COR-L47 (cell line): ENCODE measurements at places on chromosomes 7 and 10.
A peak's percentile ranks its signal among the peaks of the same experiment; 100 is the strongest.

GRCh38 chr7:92297736-92298135 lies 52.0 kb downstream of the ANKIB1 start:
- DNase-seq, result no peak

DNA sequence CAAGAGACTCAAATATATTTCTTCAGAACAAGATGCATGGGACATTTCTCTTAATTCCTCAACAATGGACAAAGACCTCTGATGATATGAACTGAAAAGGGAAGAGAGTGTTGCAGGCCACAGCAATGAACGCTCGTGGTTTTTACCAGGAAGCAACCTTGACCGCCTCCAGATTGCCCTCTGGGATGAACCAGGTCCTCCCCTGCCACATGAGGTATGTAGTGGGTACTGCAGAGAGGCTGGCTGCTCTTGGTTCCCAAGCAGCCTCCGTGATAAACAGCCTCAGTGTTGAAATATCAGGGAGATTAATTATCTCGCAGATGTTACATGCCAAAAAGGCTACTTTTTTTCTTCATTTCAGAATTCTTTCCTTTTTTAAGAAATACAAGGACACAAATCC lies 338.8 kb downstream of the ELMO1 start:
- DNase-seq, result no peak

DNA sequence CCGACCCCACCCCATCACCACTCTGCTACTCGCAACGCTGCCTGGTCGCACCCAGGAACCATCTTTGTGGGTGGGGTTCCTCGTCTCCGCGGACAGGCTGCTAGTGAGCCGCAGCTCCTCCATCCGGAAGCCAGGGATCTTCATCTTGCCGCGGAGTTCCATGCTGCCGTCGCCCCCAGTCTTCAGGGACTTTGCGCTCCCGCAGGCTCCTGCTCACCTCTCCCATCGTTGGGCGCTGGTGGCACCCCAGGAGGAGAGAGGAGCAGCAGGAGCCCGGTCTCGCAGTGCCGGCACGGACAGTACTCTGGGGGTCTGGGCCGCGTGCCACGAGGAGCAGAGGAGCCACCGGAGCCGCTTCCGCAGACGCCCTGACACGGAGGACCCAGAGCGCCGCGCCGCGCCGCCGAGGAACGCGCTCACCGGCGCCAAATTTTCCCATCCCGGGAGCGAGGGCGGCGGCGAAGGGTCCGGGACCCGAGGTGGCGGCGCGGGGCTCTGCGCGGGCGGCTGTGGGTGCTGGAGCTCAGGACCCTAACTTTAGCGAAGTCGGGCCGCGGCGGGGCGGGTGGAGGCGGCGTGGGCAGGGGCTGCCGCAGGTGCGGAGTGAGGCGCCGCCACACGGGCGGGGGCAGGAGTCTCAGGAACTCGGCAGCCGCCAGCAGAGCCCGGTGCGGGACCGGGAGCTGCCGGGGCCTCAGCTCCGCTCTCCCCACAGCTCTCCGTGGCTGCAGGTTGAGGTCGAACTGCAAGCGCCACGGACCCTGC lies 750.1 kb upstream of the SORCS1 start:
- DNase-seq, result no peak

DNA sequence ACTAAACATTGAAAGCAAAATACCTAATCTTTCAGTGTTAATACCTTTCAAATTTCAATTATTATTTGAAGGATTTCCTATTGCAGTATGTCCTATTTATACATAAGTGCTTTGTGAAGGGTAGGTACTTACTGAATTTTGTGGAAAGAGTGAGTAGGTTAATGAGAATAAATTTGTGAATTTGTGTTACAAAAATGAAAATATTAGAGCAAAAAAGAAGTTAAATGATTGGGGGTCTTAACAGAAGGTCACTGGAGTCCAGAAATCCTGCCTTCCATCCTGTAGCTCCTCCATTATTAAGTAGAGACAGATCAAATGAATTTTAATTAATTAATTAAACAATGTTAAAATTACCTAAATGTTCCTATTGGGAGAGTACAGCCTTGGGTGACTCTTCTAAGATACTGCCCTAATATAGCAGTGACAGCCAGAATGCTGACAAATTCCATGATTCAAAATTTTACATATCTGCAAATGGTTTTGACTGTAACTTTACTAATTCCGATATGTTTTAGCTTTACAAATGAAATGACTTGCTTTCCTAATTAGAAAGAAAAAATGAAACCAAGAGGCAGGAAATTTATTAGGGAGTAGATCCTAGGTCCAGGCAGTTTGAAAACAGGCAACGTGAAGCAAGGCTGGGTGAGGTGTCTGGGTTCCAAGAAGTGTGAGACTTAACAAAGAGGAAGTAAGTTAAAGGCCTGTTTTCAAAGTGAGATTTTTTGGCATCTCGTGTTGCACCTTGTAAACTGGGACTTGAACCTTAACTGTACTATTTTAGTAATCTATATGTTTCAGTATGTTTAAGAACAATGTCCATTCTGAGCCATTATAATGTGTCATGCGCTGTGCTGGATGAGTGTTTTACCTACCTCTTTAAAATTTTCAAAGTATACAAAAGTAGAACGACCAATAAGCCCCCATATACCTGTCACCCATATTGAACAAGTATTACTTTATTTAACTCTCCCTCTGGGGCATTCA lies 1.5 kb downstream of the PIK3CG start:
- no peak for DNase-seq

DNA sequence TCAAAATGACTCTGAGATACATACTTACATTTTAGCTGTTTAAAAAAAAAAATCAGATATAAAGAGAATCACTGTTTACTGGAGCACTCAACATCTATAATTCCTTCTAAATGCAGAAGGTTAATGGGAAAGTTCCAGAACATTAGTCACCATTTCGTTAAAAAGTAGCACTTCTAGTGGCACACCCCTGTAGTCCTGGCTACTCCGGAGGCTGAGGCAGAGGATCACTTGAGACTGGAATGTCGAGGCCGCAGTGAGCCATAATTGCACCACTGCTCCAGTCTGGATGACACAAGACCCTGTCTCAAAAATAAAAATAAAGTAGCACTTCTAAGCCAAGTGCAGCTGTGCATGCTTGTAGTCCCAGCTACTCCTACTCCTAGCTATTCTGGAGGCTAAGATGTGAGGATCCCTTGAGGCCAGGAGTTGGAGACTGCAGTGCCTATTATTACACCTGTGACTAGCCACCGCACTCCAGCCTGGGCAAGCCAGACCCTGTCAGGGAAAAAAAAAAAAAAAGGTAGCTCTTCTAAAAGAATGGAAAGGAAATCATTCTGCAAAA lies 2.2 kb downstream of the FGFBP3 start:
- no peak for DNase-seq

GRCh38 chr10:58868736-58869435 lies 307.6 kb upstream of the PHYHIPL start:
- no peak for DNase-seq

DNA sequence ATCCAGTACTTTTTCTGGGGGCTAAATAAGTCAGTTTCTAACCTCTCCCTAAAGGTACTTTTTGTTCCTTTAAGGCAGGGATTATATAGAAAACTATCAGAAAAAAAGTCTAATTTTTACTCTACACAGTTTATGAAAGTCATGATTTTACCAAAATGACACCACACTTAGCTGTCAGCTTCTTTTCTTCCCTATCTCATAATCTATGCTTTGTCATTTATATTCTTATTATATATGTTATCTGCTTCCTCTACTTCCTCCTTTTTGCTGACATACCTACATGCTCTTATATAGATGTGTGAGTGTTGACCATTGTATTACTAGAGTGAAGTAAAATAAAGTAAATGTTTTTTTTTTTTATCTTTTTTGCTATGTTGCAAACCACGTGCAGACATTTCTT lies 203.9 kb upstream of the CHRM2 start:
- DNase-seq, result no peak

DNA sequence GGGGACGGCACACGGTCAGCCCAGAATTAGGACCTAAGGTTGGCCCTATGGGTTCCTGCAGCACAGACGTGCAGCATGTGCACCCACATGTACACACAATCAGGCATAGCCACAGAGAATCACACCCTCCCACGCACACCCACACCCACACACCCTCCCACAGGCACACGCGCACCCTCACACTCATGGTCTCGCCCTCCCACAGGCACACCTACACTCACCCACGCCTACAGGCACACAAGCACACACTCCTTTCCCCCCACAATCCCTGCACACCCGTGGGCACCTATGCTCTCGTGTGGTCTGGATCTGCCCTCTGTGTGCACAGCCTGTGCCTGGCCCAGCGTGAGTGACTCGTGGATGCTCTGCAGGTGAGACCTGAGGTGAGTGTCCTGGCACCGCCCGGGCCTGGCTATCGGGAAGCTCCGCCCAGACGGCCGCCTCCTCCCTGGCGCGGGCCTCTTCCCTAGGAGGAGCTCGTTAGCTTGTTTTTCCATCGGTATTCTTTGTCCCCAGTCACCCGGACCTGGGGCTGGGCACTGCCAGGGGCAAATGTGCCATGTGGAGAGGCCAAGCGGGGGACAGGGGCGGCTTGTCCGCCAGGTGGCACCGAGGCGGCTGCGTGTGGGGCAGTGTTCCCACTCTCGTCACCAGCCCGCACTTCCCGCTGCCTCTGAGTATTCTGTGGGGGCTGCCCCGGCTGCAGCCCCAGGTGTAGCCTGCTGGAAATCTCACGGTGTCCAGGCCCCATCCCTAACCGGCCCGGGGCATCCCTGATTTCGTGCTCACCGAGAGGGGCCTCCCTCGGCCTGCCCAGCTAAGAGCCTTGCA lies 110.2 kb upstream of the FAM20C start:
- no peak for DNase-seq

DNA sequence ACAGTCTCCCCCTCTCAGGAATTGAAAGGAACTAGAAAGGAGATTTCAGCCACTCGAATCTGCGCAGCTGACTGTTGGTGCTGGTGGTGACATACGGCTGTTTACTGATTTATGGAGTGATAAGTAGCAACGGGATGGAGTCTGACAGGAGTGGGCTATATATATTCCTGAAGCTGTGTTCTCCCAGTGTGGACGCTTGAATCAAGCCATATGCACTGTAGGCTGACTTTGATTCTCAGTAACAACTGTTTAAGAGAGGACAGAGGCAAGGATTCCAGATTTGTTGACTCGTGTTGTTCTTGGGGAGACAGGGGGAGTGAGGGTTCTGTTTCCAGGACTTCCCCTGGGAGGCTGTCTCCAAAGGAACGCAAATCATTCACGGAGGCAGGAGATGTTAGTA lies 260.1 kb upstream of the AUTS2 start:
- DNase-seq, result no peak

- DNase-seq, result no peak
Measured at GRCh38 chr10:89973326-89973725, 271.9 kb downstream of the KIF20B start.

- peak; percentile 9 for DNase-seq
Measured at GRCh38 chr7:144391823-144392255, 11.7 kb downstream of the NOBOX start.

GRCh38 chr10:52811776-52812175 lies 39.2 kb upstream of the MBL2 start:
- DNase-seq, result no peak

DNA sequence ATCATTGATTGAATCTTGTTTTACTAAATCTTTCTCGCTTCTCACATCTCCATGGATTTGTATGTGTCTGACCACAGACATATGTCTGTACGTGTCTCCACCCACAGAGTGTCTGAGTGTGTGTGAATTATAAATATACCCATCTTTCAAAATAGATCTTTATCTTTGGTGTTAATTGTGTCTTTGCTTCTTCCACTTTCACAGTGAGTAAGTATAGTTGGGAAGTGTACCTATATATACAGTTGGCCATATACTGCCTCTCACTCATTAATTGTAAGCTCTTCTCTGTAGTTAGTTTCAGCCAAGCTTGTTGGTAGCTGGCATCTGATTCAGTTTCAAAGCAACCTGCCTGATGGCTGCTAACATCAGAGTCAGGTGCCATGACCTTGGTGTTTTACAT lies 18.4 kb downstream of the EEPD1 start:
- DNase-seq, result no peak

GRCh38 chr7:143394777-143395176 lies 13.6 kb downstream of the ZYX start:
- no peak for DNase-seq

DNA sequence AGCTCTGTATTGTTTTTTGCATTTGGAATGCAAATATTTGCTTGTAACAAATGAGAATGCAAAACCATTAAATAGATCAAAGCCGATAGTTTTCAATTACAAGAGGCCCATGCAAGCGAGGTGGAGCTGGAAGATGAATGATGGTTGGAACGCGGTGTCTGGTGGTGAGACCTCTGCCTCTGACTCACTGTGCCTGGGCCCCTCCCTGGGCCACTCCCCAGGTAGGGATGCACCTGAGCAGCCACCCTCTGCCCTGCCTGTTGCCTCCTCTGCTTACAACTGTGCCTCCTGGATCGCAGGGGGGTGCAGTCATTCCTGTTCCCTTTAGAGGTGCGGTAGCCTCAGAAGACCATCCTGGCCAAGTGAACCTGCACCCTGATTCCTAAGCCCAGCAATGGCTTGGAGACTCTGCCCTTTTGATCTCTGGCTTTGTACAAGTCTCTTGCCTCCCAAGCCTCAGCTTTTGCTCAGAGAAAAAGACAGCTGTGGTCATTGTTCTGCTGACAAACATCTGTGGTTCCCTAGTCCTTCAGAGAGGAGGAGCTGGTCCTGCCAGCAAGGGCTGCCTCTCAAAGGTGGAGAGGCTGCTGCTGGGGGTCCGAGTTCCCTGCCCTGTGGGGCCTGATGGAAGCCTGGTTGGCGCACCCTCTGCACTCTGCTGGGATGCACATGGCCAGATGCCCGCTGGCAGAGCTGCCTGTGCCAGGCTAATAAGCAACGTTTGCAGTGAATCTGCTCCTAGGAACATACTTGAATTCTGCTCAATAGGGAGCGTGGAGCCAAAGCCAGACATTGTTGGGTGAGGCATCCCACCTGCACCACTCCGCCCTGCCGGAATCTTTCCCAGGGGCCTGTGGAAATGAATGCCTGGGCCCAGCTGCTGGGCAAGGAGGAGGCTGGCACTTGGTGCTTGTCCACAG lies 126.3 kb upstream of the TCERG1L start:
- no peak for DNase-seq
